ENCODE measurements at places on chromosomes 2 and 18.

DNA sequence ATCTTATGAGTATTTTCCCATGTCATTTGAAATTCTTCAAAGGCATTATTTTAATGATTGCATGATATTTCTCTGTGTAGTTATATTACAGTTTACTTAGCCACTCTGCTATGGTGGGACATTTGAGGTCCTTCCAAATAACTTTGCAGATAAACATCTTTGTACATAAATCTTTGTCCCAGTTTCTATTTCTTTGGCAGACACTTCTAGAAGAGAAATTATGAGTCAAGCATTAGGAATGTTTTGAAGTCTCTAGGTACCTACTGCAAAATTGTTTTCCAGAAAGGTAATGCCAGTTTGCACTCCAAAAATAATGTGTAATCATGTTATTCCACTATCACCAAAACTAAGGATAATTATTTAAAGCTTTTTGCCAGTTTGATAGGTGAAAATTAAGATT is 149.7 kb downstream of the EN1 start:
- DNase-seq = no peak

DNA sequence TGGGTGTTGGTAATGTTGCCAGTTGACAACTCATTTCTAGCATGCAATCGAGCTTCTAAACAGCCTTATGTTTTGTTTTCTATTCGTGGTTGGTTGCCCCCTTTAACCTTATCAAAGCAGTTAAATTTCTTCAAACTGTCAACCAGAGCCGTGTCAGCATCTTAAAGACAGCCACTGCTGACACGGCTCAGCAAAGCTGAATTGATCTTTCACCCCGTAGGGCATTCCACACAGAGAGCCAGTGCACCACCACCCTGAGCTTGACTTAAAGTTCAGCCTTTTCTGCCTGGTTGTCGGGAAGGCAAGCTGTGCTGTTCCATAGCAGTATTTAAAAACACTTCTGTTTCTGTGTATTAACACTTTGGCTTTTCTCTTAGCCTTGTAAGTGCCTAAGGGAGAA is 355.0 kb upstream of the CHST9 start:
- DNase-seq = no peak

DNA sequence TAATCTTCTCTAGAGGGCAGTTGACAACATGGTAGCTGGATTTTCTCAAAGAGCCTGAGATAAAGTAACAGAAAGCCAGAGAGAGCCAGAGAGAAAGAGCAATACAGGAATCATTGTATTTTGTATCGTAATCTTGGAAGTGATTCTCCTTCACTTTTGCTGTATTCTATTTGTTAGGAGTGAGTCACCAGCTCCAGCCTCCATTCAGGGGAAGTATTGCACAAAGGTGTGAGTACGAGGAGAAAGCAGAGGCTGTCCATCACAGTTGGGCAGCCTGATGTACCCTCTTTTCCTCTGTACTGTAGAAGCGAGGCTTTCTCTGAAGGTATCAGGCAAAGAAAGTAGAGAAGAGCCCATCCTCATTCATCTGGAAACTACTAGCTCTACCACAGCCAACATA is 176.8 kb downstream of the KCNS3 start:
- no peak for DNase-seq

GRCh38 chr18:410047-410455 is 90.5 kb downstream of the COLEC12 start:
- no peak for DNase-seq

GRCh38 chr2:175111200-175111657 is 56.8 kb downstream of the ATF2 start:
- peak; percentile 53 for DNase-seq

DNA sequence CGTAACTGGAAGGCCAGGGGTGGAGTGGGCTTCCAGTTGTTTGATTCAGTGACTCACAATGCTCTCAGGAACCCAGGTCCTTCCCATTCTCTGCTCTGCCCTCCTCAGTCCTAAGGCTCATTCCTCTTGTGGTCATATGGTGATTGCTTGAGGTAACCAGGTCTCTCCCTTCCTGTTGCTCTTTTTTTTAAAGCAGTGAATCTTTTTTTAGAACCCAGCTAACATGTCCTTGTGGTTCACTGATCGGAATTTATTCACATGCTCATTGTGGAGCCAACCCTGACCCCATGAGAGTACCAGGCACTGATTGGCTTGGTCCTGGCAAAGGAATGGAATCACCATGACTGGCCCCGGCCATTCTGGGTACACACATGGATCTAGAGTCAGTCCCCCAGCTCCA is 7.4 kb downstream of the THNSL2 start:
- no peak for DNase-seq

GRCh38 chr18:3179430-3180089 is 40.2 kb downstream of the MYOM1 start:
- peak; percentile 56 for DNase-seq

DNA sequence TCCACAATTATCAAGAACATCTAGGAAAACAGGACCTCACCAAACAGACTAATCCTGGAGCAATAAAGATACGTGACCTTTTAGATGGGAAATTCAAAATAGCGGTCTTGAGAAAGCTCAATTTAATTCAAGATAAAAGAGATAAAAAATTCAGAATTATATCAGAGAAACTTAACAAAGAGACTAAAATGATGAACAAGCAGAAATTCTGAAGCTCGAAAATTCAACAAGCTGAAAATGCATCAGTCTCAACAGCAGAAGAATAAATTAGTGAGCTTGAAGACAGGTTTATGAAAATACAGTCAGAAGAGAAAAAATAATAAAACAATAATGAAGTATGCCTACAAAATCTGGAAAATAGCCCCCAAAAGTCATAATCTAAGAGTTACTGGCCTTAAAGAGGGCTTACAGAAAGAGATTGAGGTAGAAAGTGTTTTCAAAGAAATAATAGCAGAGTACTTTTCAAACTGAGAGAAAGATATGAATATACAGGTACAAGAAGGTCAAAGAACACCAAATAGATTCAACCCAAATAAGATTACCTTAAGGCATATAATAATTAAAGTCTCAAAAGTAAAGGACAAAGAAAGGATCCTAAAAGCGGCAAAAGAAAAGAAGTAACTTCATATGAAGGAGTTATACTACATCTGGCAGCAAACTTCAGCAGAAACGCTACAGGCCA is 13.2 kb downstream of the ORC4 start:
- no peak for DNase-seq

GRCh38 chr2:85340034-85340892 is 12.5 kb upstream of the TGOLN2 start:
- no peak for DNase-seq

GRCh38 chr18:55751476-55751875 is 163.5 kb upstream of the TCF4 start:
- DNase-seq = no peak

DNA sequence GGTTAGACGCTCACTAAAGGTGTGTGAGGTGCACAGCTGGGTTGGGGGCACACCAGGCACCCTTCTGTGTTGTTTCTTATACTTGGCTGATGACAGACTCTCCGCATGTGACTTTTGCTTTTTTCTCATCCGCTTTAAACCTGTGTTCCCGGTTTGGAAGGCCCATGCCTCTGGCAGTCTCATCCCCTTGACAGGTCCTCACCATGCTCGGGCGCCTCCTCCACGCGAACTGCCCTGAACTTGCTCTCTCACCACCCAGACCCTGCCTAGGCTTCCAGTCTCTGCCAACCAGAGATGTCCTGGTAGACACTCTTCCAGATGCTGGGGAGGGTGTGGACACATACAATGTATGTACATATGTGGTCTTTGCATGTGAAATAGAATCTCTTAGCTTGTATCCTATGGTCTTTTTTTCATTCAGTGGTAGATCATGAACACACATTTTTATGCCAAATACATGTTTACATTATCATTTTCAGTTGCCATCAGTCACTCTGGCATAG is 79.8 kb downstream of the LIMS1 start:
- no peak for DNase-seq

GRCh38 chr2:172232708-172233396 is 130.2 kb upstream of the DLX2 start:
- no peak for DNase-seq

DNA sequence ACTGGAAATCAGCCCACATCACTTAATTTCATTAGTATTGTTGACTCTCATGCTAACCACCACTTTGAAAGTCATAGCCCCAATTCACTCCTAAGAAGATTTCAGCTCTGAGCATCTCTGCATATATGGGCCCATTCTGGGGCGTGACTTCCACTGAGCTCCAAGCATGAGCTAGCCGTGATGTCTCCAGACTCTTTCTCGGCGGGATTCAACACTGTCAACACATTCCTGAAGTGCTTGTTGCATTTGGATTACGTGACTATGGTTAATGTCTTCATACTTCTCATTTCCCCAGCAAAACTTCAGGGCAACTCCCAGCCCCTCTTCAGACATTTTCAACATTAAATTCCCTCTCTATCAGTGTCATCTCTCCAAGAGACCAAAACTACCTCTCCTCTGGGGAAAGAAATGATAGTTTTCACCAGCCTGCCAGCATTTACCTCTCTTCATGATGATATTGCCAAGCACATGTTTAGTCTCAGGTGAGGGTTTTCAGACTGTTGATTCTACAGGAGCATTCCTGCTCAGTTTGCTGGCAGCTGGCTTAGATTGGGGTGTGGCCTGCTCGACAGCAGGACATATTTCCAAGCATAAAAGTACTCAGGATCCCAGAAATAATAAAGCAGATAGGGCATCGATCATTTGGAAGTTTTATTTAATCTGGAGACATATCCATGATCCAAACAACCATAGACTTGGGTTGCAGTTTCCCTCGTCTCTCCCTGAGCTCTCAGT is 81.7 kb downstream of the FEZ2 start:
- DNase-seq = no peak

GRCh38 chr2:138177693-138178092 is 213.4 kb downstream of the HNMT start:
- DNase-seq = no peak

GRCh38 chr2:71746946-71747501 is 293.7 kb downstream of the DYSF start:
- no peak for DNase-seq

GRCh38 chr18:79241755-79242154 is 154.0 kb upstream of the NFATC1 start:
- peak; percentile 61 for DNase-seq

GRCh38 chr2:183214680-183215079 is 90.4 kb downstream of the NUP35 start:
- DNase-seq = no peak

DNA sequence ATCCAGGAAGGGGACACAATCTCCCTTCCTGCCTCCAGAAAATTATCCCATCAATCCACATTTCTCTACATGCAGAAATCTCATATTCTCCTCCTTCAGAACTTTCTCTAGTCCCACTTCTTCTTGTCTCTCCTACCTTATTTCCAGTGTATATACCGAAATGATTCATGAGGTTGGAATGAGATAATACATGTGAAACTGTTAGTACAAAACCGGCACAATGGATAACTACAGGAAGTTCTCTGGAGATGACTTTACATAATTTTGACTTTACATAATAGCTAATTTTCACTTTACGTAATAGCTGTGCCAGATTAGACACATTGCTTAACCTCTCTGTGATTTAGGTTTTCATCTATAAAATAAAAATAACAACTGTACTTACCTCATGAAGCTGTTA is 801.3 kb downstream of the ERBB4 start:
- no peak for DNase-seq

DNA sequence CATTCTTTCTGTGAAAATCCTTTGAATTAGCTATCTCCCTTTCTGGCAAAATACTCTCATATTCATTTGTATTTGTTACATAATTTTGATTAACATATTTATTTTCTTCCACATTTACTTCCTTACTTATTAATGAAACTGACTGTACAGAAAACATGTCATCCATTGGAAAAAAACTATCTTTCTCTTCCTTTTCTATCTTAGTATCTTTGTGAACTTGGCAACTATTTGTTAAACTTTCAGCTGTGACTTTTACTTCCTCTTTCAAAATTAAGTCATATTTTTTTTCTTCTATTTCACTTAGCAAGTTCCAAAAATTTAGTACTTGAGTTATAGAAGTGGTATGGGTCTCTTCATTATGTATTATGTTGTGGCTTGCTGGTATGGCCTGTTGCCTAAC is 2.6 kb downstream of the RAD51AP2 start:
- no peak for DNase-seq

DNA sequence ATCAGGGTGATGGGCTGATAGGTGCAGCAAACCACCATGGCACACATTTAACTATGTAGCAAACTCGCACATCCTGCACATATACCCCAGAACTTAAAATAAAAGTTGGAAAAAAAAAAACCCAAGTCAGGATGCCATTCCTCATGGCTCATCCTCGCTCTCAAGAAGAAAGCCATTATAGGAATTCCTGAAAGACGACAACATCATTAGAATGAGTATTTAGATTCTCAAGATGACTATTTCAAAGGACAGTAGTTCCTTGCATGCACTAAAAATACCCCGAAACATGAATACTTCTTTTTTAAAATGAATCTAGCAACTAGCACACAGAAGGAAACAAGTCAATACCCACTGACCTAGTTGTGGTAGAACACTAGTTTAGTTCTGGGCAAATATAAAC is 285.8 kb upstream of the REV1 start:
- DNase-seq = no peak

DNA sequence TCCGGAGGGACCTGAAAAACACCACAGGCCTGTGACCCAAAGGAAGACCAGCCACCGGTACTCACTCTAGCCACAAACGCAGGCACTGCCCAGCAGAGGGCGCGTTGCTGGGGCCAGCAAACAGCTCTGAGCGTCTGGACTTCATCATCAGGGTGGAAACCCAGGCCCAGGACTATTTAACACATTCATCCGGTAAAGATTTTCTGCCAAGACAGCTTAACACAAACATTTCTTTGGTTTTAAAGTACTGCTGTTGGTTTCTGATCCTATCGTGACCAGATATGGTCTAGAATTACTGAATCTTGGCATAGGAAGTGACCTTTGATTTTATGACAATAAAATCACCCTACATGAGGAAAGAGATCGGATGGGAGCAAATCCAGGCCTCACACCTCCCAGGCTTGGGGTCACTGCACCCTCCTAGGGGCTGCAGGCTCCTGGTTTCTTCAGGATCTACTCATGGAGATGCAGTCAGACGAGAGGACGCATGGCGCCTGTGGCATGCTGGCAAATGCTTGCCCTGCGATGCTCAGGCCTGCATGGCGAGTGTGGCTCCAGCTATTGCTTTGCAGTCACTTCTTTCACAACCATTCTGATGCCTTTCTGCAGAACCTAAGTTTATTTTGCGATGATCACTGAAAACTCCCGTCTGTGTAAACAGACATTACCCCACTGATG is 130.4 kb downstream of the COL4A4 start:
- peak; percentile 86 for DNase-seq

DNA sequence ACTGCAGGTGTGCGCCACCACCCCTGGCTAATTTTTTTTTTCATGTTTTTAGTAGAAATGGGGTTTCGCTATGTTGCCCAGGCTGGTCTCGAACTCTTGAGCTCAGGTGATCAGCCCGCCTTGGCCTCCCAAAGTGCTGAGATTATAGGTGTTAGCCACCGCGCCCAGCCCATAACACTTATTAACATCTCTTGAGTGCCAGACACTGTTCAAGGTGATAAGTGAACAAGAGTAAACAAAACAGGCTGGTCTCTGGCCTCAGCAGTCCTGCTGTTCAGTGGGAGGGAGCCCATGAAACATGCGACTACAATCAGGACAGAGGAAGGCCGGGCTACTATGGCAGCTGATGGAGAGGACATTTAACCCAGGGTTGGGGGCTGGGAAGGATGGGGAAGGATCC is 42.3 kb downstream of the KCTD1 start:
- DNase-seq = no peak

GRCh38 chr2:105179469-105180372 is 61.8 kb upstream of the GPR45 start:
- peak; percentile 29 for DNase-seq
